ENCODE measurements at places on chromosomes 3 and 15.

- no peak for DNase-seq
Measured at GRCh38 chr3:111081008-111081545, 9.5 kb downstream of the NECTIN3 start.

DNA sequence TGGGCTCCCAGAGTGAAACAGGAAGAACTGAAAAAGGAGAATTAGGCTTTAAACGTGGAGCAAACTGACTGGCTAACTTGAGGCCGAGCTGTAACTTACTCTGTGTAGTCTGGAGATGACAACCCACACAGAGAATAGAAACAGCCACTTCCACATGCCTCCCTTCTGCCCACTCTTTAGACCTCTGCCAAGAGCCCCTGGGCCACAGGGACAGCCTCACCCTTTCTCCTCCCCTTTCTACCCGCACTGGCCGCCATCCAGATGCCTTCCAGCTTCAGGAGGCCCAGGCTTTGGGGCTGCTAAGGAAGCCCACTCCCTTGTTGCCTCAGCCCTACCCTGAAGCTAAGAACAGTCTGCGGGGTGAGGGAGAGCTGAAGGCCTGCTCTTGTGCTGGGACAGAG lies 6.8 kb downstream of the ARHGAP31 start:
- no peak for DNase-seq

DNA sequence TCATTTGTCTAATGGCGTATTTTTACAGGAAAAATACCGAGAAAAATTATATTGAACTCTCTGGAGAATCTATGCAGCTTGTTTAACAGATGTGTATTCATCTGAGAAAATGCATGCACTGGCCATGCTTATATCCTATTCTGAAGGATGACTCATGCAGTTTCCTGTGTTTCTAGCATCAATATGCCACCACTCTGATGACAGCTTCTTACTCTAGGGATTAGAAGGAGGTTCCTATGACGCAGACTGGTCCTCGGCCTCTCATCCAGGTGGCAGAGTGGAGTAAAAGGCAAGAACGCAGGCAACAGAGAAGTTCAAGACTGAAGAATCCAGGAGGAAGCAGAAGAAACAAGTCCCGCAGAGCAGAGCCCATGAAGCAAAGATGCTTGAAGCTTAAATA lies 910.0 kb upstream of the ROBO1 start:
- DNase-seq: peak; percentile 2

DNA sequence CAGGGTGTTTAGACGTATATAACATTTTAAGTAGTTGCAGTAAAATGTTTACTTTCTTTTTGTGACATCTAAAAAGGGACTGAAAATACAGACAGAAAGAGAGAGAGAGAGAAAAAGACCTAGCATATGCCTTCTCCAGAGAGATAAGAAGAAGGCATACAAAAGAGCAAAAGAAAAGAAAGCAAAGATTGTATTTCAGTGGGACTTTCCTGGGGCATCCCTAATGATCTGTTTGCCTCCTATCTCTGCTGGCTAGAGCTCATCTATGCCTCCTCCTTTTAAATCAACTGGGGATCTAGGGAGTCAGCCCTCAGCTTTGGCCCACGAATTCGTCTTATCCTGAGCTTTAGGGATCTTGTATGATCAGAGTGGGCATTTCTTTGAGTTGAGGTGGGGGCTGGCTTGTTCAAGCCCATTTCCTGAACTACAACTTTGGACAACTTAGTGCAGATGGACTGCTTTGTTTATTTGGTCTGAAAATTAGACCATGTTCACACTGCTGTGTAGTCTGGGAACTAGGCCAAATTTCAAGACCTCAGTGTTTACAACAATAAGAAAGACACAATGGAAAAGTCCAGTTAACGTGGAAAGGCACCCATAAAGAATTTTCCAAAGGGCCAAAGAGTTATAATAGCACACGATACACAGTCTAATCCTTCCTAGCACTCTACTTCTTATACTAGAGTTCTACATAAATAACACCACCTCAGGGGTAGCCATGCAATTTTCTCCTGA lies 61.0 kb downstream of the ATP8B4 start:
- no peak for DNase-seq

GRCh38 chr15:45457641-45458539 lies 64.7 kb downstream of the SLC30A4 start:
- peak; percentile 40 for DNase-seq

GRCh38 chr3:195771646-195772300 lies 40.0 kb downstream of the MUC4 start:
- DNase-seq: no peak

DNA sequence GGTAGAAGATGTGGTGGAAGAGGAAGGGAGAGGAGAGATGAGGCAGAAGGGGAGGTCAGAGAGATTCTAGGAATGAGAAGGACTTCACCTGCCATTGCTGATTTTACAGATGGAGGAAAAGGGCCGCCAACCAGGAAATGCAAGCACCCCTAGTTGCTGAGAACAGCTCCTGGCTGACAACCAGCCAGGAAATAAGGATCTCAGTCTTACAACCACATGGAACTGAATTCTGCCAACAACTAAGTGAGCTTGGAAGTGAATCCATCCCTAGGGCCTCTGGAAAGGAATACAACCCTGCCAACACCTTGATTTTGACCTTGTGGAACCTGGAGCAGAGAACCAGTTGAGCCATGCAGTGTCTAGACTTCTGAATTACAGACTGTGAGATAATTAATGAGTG lies 86.6 kb downstream of the EDEM1 start:
- no peak for DNase-seq

- DNase-seq: no peak
Measured at GRCh38 chr3:175238801-175239200, 379.7 kb downstream of the NAALADL2 start.

All from fibroblast of skin of left biceps (primary cell).